ENCODE measurements at places on chromosomes 7 and 10.

GRCh38 chr10:12635127-12635541 is 285.8 kb downstream of the CAMK1D start:
- DNase-seq: no peak

DNA sequence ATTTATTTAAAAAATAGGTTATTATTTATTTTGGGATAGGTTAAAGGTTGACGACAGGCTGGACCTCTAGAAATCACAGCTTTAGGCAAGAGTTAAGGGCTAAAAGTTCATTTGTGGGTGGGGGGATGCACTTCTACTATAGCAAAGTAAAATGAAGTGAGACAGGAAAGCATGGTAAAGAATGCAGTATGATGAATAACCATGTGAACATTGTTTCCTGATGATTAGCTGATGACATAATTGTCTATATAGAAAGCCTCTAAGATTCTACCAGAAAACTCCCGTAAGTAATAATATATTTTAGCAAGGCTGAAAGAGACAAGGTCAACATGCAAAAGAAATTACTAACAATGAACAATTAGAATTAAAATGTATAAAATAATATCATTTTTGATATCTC is 25.7 kb upstream of the PRSS37 start:
- DNase-seq: no peak

DNA sequence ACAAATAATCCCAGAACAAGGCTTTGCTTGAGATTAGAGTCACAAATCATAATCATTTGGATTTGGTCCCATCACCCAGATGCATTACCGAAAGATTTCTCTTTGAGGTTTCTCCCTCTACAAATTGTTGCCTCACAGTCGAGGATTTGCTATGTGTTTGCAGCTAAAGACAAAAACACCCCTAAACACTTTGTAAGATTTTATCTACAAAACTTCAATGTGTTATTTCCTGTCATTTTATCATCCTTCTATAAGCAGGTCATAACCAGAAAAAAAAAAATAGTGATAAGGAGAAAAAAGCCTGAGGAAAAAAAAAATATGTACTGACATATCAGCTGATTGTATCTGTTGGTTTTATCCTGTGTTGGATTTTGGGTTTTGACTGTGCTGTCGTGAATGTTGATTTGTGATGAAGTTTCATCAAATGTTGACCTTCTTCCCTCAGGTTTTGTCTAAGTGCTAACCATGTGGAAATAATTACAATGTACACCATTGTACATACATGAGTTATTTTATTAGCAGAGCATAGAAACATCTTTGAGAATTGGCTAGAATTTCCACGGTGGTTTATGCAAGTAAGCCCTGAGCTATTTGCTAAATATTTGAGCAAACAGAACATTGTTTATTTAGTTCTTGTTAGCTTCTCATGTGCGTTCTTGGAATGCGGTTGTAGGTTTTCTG is 274.4 kb downstream of the NEBL start:
- no peak for DNase-seq

DNA sequence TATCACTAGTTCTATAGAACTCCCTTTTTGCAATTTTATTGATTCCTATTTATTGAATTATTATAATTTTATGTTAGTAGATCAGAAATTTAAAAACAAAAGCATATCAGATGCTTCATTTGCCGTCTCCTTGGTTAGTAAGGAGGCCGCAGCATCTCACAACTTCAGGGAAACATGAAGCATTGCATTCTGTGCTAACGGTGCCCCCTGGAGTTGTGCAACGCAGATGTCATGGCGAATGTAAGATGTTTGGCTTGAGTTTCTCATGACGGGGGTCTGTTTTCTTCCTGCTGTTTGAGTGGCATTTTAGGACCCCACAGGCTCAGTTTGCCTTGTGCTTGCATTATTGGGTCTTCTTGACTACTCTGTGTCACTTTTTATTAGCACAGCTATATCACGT is 124.8 kb downstream of the CNNM2 start:
- DNase-seq: no peak

DNA sequence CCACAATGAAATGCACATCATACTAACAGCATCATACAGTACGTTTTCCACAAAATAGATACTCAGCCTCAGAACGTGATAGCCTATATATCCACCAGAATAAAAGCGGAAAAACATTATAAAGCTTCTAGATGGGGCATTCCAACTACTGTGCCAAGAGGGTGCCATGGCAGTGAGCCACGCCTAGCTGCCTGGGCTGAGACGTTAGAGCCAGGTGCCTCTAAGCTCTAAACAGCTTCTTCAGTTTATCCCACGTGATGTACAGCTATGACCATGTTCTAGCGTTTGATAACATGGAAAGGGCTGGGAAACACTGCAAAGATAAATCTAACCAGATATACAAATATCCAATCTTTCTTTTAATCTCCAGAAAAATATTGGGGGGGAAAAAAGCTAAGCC is 17.8 kb downstream of the USP6NL start:
- DNase-seq: no peak

DNA sequence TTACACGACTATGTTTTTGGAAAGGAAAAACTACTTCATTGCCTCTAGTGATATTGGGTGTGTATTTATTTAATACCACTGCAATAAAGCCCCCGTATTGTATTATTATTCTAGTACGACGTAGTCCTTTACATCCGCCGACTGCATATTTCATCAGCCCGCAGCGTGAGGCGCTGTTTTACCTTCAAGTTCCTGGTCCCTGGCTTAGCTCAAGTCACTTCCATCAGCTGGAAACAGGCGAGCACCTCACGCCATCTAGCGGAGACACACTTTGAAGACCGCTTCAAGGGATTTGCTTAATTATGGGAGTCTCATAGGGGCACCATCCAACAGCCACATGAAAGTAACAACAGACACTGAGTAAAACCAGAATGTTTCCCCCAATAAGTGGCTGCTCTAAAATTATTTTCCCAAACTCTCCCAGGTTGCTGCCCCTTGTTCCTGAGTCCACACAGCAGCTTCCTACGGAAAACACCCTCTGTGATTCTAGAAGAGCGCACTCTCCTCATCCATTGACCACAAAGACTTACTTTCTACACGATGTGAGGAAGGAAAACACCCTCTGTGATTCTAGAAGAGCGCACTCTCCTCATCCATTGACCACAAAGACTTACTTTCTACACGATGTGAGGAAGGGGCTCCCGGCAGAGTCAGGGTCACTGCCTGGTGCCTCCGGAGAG is 15.7 kb upstream of the ITIH2 start:
- peak; percentile 82 for DNase-seq

GRCh38 chr7:80618096-80618495 is 20.3 kb upstream of the CD36 start:
- DNase-seq: no peak

- no peak for DNase-seq
These were observed 1.0 kb upstream of the SPAG6 start for GRCh38 chr10:22344249-22344648.

DNA sequence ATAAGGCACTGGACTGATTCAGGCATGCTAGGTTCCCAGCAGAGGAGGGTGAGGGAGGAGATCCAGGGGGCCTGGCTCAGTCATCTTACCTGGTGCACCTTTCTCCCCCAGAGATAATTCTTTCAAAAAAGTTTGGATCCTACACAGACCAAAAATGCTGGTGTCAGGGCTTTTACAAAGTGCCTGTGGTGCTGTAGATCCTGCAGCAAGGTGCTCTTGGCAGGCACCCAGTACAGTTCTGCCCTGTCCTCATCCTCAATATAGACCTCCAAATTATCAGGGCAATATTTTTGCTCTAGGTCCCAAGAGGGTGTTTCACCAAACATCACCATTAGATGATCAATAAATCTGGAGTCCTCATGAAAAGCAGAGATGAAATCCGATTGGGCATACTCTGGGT is 78.5 kb upstream of the IGFBP3 start:
- DNase-seq: no peak

DNA sequence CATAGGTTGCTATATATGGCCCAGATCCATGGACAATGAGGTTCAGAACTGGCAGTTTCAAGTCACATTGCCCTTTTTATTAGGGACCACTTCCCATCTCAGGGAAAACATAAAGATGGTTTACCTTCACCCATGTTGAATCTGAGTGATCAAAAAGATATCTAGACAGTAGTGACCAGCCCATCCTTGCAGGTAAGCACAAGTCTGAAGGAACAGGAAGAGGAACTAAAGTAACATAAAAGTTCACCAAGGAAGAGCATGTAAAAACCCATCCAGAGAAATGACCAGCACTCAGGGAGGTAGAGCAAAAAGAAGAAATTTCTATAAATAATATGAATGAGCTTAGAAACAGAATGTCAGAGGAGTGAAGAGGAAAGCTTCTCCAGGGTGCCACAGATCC is 382.5 kb downstream of the PARD3 start:
- DNase-seq: no peak

- DNase-seq: no peak
These were observed 28.3 kb upstream of the EN2 start for GRCh38 chr7:155429651-155430050.

- peak; percentile 92 for DNase-seq
These were observed 11.7 kb downstream of the CPA5 start for GRCh38 chr7:130356121-130356875.

DNA sequence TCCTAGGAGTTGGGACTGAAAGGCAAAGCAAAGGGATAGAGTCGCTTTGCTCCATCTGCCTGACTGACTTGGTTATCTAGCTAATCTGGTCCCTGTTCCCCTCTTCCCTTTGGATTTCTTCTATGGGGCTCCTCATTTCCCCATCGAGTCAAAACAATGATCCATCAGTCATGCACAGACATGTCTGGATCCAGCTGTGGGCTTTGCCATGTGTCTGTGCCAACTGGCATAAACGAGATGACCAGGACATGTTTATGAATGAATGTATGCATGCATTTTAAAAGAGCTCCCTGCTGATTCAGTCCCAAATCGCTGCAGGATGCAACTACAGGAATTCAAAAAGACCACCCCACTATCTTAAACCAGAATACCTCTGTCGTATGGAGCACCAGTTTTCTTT is 122.0 kb downstream of the ARL4A start:
- DNase-seq: no peak

GRCh38 chr10:18312374-18313139 is 172.3 kb downstream of the CACNB2 start:
- DNase-seq: no peak

- DNase-seq: no peak
These were observed 2.6 kb downstream of the FAM241B start for GRCh38 chr10:69632516-69633199.

GRCh38 chr10:27745732-27746396 is at the start of gene MKX:
MKX (minus strand) TSS chr10:27745819; CDS start chr10:27743415, 2,404 bp downstream.
- DNase-seq: peak; percentile 87

- DNase-seq: no peak
These were observed 171.2 kb downstream of the EBF3 start for GRCh38 chr10:129792864-129793263.

DNA sequence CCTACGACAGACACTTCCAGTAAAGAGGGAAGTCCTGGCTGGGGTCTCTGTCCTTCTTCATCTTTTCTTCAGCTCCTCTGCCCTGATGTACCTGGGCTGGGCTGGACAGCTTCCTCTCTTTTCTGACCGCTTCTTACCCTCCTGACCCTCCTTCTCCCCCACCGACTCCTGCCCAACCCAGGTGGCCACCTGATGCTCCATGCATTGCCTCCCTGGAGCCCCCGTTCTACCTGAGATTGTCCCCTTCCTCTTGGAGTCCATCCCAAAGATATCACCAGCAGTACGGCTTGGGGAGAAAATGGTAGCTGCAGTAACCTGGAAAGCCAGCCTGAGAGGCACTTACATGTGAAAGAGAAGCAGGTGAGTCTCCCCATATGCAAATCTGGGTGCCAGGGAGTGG is 566.3 kb downstream of the TCERG1L start:
- DNase-seq: peak; percentile 15

DNA sequence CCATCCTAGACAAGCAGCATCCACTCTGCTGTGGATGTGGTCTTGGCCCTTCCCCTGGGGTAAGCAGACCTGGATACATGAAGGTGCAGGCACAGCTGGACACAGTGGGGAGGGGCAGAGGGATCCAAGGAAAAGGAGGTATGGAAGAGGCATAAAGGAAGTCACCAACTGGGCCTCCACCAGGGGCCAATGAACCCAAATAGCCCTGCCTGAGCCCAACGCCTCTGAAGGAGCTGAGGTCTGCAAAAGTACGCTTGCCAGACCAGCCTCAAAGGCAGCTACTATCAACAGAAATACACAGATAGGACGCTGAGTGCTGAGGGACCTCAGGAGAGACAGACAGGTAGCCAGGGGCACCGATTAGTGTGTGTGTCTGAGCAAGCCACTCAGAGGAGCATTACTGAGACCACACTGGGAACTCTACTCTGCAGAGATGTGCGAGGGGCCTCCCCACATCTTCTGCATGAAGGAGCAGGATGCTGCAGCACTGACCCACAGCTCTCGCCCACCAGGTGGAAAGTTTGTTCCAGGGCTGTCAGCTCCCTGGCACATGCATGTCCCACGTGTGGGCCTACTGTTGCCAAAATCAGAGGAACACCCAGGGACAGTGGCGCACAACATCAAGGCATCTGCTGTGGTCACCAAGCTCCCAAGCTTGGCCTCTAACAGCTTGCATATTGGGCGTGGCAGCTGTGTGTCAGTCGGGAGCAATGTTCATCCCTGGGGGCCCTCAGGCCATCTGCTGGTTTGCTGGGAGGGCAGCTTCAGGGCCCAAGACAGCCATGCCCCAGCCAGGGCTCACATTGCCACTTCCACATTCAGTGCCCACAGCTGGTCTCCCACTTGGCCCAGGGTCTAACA is 40.0 kb downstream of the MKI67 start:
- no peak for DNase-seq

- no peak for DNase-seq
These were observed 64.3 kb downstream of the GTF2IRD1 start for GRCh38 chr7:74518041-74518440.

DNA sequence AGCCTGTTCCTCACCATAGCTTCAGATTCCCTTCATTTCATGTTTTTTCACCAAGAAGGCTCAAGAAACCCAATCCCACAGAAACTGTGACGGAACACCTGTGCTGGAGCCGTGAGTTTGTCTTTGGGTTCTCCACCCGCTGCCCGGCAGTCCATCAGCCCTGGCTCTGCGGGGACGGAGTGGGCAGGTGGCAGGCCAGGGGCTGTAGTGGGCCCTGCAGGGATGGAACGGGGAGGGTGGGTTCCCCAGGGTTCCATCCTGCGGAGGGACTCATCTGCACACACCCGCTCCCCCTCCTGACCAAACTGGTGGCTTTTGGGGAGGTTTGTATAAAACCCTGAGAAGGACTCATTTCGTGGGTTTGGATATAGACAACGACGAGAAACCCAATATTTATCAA is 15.0 kb downstream of the CYP17A1 start:
- DNase-seq: no peak

DNA sequence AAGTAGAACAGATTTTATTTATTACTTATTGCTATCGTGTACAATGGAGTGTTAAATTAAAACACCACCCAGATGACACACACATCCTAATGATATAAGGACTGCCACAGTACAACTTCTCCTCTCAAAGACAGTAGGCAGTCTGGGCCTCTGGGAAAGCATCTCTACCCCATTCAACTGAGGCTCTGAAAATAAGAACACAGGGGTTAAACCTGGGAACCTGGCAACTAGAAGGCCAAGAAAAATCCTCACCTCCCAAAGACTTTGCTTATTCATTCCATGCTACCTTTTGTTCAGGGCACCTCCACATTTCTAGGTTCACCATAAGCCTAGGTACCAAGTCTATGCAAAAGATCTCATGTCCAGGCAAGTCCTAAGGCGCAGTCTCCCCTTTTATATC is 125.4 kb upstream of the FEZF1 start:
- DNase-seq: no peak
